GM04504 (cell line): ENCODE measurements at places on chromosomes 5 and 9.
A peak's percentile ranks its signal among the peaks of the same experiment; 100 is the strongest.

GRCh38 chr5:164119806-164120447 lies 614.5 kb downstream of the MAT2B start:
- DNase-seq, result no peak

DNA sequence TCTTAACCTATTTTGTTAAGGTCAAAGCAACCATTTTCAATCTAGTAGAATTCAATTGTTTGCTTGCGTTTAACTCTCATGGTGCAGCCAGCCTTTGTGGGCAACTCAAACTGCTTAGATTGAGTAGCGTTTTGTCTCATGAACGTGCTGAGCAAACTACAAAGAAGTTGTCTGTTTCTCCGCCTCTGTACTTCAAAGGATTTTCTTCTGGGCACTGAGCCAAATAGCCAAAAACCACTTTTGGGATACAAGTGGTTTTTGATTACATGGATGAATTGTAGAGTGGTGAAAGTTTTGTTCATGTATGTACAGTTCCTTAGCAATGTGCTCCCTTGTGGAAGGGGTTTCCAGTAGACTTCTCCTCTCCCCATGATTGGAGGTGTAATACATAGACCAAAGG lies 122.9 kb downstream of the CFAP90 start:
- DNase-seq, result no peak

DNA sequence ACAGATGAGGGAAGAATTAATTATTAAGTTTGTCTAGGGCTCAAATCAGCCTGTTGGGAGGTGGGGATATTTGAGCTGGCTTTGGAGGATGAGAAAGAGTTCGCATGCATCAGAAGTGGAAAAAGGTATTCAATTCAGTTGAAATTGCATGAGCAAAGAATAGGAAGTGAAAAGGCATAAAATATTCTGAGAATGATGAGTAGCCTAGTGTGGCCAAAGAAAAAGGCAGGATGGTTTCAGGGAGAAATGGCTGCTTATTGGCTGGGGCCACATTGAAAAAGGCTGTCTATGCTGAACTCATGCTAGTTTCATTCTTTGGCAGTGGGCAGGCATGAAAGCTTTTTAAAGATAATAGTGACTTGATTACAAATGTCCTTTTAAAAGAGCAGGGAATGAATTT lies 235.4 kb upstream of the RIOK2 start:
- no peak for DNase-seq

- no peak for DNase-seq
Observed at GRCh38 chr5:127451096-127451495, 66.3 kb upstream of the PRRC1 start.

GRCh38 chr9:35488021-35488420 lies 1.9 kb upstream of the RUSC2 start:
- no peak for DNase-seq

DNA sequence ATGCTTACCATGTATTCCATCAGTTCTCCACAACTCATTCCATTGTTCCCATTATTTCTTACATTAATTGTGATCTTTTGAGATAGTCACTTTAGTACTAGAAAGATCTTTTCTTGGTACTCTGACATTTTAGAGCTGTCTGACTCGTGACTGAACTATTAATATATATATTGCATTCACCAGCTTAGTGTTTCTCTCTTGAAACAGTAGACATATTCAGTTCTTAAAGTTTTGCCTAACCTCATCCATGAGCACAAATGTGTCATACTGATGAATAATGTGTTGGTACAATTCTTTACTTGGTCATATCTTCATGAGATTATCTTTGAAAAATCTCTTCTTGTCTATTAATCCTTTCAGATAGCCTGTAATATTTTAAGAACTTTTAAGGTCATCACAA lies 74.3 kb downstream of the NLN start:
- no peak for DNase-seq

DNA sequence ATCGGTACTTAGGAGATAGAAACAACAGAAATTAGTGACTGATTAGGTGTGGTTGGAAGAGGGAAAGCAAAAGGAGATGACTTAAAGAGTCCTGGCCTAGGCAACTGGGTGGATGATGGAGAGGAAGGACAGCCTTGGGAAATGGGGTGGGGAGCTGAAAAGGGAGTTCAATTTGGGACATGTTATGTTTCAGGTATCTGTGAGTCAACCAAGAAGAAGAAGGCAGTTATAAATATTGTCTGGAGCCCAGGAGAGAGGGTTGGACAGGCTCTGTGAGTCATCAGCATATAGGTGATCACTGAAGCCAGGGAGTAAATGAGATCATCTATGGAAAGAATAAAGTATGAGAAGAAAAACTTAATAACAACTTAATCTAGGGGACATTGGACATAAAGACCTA lies 357.7 kb downstream of the NPR3 start:
- DNase-seq, result no peak

- no peak for DNase-seq
Observed at GRCh38 chr5:83388608-83389007, 82.9 kb upstream of the VCAN start.

- DNase-seq, result peak; percentile 29
Observed at GRCh38 chr5:168987543-168988300, 313.2 kb downstream of the SLIT3 start.

DNA sequence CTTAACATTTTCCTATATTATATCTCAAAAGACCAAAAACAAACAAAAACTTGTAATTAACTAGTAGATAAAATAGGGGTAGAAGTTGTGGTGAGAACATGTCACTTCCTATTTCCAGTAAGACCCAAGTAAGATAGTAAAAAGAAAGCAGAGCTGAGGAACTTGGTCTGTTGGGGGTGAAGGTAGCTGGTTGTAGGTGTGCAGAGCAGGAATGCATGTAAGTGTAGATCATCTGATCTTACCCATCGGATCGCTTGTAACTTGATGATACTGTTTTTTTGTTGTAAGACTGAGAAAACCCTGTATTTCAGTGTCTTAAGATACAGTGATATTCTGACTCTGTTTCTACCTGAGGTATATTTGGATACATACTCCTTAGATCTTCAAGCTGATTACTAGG lies 5.7 kb downstream of the SRP19 start:
- DNase-seq, result no peak

DNA sequence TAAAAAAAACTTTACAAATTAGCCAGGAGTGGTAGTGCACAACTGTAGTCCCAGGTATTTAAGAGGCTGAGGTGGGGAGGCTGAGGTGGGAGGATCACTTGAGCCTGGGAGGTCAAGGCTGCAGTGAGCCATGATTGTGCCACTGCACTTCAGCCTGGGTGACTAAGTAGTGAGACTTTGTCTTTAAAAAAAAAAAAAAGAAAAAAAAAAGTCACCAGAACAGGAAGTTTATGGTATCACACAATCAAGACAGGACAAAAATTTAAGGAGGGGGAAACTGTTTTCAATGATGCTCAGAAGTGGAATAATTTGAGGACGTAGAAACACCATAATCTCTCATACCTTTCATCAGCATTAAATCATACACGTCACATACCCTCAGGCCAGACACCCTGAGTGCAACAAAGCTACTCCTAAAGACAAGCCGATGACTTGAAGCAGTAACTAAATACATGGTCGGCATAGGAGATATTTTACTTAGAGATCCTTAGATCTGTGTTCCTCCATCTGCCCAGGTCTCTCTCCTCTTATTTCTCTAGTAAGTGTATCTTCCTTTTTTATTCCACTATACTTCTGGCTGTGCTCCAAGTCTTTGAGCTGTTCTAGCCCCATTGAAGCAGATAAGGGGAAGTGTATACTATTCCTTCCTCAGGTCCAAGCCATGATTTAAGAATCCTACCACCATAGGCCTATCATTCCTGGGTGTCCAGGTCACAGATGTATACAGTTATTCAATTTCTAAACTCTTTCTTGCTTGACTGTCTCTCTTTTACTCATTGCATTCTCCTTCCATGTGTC lies 91.3 kb upstream of the APC start:
- DNase-seq, result no peak

GRCh38 chr5:56071470-56071869 lies 76.7 kb upstream of the IL6ST start:
- no peak for DNase-seq

- DNase-seq, result no peak
Observed at GRCh38 chr5:151810449-151810848, 38.7 kb downstream of the G3BP1 start.

DNA sequence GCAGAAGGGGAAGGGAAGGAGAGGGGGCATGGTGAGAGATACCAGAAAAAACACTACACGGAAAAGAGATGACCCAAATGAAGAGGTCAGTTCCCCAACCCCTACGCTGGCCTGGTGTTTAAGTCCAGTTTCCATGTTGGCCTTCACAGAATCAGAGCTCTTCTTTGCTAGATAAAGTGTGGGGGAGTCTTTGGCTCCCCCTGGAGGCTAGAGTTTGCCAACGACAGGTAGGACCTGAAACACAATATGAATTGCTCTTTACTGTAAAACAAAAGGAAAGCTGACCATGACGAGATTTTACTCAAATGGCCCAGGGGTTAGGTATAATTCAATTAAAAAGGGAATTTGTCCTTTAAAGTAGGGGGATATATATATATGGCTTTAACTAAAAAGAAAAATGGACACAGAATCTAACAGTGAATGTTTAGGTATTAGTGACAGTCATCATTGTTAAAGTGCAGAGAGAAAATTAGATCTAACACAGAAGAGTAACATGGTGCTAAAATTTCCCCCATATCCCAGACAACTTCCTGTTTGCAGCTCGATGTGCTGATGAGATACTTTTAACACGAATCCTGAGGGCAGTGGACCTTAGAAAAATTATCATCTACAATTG lies 92.0 kb downstream of the SV2C start:
- DNase-seq, result peak; percentile 17

DNA sequence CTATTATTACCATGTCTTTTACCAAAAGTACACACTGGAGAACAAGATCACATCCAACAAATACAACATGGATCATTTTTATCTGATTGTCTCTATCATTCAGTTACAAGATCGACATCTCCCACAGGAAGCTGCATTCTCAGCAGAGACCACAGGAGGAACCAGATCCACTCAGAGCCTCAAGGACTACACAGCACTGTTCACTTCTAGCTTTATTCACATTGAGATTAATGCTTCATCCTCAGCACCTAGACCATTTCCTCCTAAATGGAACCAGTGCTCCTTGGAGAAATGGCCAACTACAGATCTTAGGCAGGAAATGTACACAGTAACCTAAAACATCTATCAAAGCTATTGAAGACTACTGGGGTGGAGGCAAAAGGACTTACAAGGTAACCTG lies 13.3 kb upstream of the C5orf15 start:
- DNase-seq, result no peak

GRCh38 chr9:131282688-131283422 lies 6.5 kb upstream of the FAM78A start:
- DNase-seq, result no peak

DNA sequence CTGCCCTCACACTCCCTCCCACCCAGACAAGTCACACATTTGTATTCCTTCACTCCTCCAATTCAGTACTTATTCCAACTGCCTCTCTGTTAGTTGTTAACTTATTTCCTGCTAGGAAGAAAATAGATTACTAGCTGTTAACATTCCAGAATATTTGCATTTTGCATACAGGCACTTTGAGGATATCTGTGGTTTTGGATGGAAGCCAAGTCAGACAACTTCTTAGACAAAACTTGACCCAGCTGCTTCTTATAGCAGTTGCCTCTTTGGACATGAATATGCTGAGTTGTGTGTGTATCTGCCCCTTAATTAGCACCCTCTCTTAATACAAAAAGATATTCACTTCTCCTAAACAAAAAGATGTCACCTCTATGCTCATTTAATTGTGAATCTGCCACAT lies 1280.6 kb upstream of the ACO1 start:
- DNase-seq, result no peak

- DNase-seq, result no peak
Observed at GRCh38 chr5:32916648-32917047, 205.5 kb downstream of the NPR3 start.

- no peak for DNase-seq
Observed at GRCh38 chr5:110362261-110362660, 364.2 kb downstream of the TMEM232 start.

GRCh38 chr9:99515895-99516656 lies 294.0 kb downstream of the SEC61B start:
- DNase-seq, result no peak

- DNase-seq, result peak; percentile 77
Observed at GRCh38 chr9:134475011-134475790, 148.9 kb downstream of the RXRA start.

- no peak for DNase-seq
Observed at GRCh38 chr9:137607141-137607857, 1.8 kb downstream of the ARRDC1 start.

DNA sequence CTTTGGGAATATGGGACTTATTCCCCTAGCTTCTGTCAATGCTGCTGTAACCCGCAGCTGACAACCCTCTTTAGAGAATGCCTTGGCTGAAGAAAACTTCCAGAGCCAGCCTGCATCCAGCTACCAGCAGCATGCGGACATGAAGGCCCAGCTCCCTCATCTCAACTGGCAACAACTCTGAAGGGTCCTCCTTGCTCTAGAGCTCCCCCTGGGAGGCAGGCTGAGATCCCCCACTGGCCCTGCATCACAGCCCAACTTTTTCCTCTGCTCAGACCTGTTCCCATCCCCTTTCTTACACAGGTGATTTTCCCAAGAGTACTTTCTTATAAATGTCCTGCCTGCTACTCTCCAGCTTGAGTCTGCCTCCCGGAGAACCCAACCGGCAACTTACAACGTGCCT lies 18.7 kb upstream of the WNT8A start:
- no peak for DNase-seq

GRCh38 chr9:127520941-127521918 lies 69.9 kb downstream of the LRSAM1 start:
- DNase-seq, result peak; percentile 66

DNA sequence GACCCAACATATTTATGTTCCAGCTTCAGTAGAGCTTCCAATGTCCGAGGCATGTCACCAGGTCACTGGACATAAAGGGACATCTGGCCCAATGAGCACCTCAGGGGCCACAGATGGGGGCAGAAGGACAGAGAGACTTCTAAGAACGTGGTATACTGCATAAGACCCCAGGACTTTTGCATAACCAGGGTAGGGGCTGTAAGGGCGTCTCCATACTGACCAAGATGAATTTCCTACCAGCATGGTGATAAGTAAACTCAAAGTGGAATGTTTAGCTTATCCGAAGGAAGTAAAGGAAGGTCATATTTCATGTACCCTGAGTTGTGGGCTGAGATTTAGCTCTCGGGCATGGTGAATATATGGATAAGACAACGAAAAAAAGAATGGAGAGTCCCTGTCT lies 17.5 kb upstream of the COL27A1 start:
- no peak for DNase-seq

DNA sequence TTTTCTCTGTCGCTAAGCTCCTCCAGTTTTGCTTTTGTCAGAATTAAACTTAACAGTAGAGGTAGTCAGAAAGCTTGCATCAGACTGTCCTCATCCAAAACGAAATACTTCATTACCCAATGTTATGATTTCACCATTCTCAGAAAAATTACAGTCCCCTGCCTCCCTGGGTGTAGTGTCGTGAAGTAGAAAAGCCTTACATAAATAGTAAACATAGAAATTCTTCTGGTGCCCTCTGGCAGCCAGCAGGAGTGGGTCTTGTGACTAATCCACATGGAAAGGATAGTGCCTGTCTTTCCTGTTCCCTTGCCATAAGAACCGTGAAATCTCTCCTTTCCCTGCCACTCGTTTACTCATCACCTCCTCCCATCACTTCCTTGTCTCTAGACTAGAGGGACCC lies 230.6 kb downstream of the GNA14 start:
- peak; percentile 68 for DNase-seq

- no peak for DNase-seq
Observed at GRCh38 chr5:35735718-35736117, 118.1 kb downstream of the SPEF2 start.

GRCh38 chr9:89448821-89449220 lies 49.1 kb downstream of the SEMA4D start:
- DNase-seq, result no peak

GRCh38 chr5:38789134-38789533 lies 56.7 kb upstream of the OSMR start:
- DNase-seq, result no peak

- peak; percentile 38 for DNase-seq
Observed at GRCh38 chr5:34898258-34898895, 16.9 kb downstream of the RAD1 start.
